ENCODE measurements at places on chromosomes 4 and X.
A peak's percentile ranks its signal among the peaks of the same experiment; 100 is the strongest.

DNA sequence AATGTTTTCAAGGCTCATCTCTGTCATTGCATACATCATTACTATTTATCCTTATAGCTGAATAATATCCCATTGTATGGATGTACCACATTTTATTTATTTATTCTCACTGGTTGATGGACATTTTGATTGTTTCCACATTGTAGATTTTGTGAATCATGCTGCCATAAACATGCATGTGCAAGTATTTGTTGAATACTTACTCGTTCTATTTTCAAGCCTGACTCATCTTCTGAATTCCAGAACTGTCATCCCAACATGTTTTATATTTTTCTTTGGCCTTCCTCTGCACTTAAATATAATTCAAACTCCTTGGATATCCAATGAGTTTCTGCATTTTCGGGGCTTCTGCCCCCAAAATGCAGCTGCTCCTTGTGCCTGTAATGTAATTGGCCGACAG, 77.6 kb downstream of the MXRA5 start:
- DNase-seq = peak; percentile 83

DNA sequence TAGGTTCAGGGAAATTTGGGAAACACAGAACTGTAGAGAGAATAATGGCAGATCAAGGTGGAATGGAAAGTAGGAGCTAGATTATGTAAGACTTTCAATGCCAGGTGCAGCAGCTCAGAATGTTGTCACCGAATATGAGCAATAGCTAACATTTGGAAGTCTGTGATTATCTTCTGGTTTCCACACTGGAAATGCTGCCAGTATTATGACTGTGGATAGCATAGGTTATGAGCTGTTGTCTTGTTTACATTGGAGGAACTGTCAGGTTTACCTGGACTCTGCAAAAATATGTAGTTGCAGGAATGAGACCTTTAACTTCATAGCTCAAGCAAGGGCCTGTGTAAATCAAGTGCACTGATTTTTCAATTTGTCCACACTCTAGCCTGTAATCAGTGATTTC, 26.0 kb upstream of the TAF9B start:
- no peak for DNase-seq

DNA sequence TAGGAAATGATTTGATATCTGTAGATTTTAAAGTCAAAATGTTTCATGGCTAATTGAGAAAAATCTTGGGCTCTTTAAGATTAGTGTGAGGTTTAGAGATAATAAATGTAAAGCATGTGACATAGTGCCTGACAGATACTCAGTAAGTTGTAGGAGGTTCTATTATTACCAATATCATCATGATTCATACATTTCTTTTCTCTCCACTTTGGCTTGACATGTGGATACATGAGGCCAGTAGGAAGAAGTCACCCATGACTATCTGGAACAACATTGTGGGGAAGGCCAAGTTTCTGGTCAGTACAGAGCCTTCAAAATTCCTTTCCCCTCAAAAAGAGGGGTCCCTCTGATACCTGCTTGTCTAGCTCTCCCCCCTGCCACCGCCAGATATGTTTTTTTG, 91.2 kb upstream of the SORBS2 start:
- DNase-seq = no peak

DNA sequence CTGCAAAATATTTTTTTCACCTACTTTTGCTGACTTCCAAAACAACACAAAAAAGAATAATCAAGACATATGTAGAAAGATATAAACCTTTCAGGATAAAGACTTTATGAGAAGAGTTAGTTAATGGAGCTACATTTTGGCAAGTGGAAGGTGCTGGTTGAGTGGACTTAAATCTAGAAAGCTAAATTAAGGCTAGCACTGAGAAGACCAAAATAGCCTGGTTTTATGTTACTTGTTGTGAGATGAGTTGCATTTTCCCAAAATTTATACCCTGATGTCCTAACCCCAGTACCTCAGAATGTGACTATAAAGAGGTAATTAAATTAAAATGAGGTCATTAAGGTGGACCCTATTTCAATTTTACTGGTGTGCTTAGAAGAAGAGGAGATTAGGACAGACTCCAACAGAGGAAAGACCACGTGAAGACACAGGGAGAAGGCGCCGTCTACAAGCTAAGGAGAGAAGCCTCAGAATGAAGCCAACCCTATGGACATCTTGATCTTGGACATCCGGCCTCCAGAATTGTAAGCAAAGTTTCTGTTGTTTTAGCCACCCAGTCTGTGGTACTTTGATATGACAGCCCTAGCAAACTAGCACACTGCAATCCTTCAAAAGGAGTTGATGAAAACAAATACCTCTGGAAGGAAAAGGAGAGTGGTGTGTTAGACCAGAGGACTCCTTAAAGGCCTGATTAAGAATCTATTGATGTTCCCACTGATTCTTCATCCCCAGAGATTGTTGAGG, 67.4 kb downstream of the FGFBP1 start:
- no peak for DNase-seq

GRCh38 chr4:24796620-24797019, 1.2 kb downstream of the SOD3 start:
- no peak for DNase-seq

DNA sequence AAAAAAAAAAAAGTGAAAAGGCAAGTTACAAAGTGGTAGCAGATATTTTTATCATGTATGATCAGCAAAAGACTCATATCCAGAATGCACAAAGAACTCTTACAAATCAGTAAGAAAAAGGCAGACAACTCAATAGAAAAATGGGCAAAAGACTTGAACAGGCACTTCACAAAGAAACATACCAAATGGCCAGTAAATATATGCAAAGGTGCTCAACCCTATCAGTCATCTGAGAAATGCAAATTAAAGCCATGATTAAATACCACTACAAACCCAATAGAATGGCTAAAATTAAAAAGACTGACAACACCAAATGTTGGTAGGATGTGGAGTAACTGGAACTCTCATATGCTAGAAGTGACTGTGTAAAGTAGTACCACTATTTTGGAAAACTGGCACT, 45.4 kb downstream of the CHST7 start:
- no peak for DNase-seq

- peak; percentile 72 for DNase-seq
Observed at GRCh38 chr4:76737180-76737579, 160.8 kb downstream of the SOWAHB start.

- DNase-seq = no peak
Observed at GRCh38 chr4:152579916-152580315, 44.0 kb upstream of the FBXW7 start.

DNA sequence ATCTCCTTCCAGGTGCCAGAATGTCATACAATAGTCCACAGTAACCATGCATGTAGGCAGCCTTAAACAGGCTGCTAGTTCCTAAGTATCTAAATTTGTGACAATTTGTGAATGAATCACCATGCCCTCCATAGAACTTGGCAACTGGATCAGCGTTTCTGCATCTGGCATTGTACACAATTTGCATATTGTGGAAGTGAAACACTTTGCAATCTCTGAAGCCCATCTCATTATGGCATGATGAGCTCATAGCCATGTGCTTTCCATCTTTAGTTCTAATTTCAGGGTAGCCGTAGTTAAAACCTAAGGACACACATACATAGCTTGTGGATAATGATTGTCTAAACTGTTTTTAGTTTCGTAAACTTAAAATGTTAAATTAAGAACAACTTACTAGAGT, 573.6 kb downstream of the PPP4R3C start:
- DNase-seq = no peak

DNA sequence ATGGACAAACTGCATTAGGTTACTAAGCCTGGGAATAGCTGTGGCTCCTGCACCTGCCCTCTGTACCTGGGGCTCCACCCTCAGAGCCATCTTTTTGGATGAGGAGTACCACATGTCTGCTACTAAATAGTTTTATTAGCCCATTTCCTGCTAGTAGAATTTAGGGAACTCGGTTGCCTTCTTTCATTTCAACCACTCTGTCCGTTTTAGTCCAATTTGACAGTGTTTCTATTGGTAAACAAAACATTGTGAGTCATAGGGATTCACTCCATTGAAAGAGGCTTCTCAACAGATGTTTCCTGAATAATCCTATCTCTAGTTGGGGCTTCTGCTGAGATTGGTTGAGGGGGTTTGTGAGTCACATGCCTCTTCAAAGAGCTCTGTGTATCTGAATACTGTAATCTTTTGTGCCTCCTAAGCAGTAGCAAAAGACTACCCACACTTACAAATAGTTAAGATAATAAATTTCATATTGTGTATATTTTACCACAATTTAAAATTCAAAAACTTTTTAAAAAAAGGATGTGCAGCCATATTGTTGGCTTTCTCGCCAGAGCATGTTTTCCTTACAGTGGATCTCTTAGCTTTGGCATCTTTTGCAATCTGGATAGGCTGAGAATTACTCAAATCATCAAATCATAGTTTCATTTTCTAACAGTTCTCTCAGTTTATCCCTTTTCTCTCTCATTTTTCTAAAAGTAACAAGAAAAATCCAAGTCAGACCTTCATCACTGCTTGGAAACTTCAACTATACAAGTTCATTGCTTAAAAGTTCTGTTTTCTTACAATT, 9.9 kb downstream of the FAM200B start:
- DNase-seq = peak; percentile 61

GRCh38 chrX:48789366-48790220, 3.2 kb downstream of the GATA1 start:
- no peak for DNase-seq

- DNase-seq = no peak
Observed at GRCh38 chrX:154059231-154059630, 38.3 kb downstream of the MECP2 start.

DNA sequence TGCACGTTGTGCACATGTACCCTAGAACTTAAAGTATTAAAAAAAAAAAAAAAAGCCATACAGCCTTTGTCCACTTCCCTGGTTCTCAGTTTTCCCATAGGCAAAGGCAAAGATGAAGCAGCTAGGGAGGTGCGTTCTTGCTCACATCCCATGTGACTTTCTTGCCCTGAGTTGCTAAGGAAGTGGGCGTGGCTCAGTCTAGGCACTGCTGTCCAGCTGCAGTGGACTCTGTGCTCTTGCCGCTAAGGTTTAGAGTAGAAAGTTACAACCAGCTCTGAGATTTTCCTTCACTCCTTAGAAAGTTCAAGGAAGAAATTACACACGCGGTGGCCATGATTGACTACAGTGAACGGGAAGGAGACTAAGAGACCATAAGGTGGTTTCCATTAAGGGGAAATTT, 144.7 kb downstream of the NAA11 start:
- no peak for DNase-seq

Measured in fibroblast of upper back skin (primary cell).